Activated CD4-positive, alpha-beta T cell treated with anti-CD3 and anti-CD28 coated beads for 1 hour (primary cell): ENCODE measurements at places on chromosomes 3 and 15.

GRCh38 chr15:67783303-67783702, 42.0 kb upstream of the SKOR1 start:
- DNase-seq, result peak; percentile 28

DNA sequence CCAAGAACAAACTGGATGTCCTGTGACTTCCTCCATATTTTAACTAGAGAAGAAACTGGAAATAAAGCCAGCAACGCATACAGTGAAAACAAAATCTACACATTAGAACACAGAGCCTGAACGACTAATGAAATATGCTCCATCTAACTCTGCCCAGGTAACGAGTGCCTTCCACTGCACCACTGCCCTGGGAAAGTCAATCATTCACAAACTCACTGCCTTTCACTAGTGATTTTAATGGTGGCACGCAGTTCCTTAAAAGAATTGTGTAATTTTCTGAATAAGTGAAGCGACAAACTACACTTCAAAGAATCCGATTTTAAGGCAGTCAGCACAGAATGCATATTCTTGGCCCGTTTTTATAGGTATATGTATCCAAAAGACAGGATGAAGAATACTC, 416.0 kb downstream of the SHQ1 start:
- no peak for DNase-seq

DNA sequence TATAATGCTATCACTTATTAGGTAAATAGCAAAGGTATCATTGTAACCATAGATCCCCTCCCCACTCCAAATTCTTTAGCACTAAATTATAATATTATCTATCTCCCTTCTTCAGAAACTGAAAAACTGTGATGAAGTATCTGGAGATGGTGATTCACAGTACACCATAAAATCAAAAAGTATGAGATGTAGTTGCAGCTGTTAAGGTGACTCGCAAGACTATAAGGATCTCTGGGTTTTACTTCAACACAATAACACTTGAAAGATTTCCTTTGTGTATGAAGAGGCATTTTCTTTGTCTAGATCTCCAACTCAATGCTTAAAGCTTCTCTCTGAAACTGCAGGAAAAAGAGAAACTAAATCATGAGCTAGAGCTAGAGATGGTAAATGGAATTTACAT, 46.9 kb downstream of the IFT57 start:
- no peak for DNase-seq

GRCh38 chr3:183264268-183264667, 11.2 kb downstream of the B3GNT5 start:
- no peak for DNase-seq

DNA sequence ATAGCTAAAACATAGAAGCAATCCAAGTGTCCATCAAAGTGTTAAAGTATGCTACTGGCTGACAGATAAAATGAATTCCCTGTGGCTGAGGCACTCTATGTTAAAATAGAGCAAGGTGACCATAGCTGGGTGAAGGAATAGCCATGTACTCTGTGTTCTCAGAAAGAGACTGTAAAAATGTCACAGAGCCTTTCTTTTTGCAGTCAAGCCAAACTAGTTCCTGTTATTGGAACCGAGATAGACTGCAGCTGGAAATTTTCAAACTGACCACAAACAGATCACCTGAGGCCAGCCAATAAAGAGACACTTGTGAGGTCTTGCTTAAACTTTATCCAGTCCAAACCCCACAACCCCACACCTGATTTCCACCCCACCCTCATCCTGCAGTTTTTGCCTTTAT, 422.8 kb upstream of the NAALADL2 start:
- DNase-seq, result no peak

- DNase-seq, result no peak
Observed at GRCh38 chr3:164467007-164467406, 611.3 kb downstream of the SI start.

DNA sequence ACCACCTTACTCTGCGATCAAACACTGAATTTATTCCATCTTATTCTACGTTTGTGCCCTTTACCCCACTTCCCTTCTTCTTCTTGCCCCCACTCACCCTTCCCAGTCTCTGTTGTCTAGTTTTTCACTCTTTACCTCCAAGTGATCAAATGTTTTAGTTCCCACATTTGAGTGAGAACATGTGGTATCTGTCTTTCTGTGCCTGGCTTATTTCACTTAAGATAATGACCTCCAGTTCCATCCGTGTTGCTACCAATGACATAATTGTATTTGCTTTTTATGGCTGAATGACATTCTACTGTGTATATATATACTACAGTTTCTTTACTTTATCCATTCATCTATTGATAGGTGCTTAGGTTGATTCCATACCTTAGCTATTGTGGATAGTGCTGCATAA, 78.8 kb downstream of the PDCD6IP start:
- DNase-seq, result no peak

GRCh38 chr3:127073941-127074820, 91.3 kb downstream of the PLXNA1 start:
- no peak for DNase-seq

DNA sequence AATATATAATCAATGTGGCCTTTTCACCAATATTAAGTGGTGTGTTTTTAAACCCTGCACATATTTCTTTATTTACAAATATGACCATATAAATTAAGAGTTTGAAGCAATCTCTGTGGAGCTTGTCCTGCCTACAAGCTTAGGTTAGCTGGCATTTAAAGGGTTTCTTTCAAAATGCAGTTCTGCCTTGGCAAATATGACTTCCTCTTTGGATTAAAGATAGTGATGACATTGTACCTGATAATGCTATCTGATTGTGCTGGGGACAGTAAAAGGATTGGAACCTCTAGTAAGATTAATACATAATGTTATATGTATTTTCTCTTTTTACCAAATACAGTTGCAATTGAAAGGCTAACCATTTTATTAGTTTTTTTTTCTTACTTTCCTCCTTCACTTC, 249.1 kb downstream of the OTOL1 start:
- DNase-seq, result no peak

DNA sequence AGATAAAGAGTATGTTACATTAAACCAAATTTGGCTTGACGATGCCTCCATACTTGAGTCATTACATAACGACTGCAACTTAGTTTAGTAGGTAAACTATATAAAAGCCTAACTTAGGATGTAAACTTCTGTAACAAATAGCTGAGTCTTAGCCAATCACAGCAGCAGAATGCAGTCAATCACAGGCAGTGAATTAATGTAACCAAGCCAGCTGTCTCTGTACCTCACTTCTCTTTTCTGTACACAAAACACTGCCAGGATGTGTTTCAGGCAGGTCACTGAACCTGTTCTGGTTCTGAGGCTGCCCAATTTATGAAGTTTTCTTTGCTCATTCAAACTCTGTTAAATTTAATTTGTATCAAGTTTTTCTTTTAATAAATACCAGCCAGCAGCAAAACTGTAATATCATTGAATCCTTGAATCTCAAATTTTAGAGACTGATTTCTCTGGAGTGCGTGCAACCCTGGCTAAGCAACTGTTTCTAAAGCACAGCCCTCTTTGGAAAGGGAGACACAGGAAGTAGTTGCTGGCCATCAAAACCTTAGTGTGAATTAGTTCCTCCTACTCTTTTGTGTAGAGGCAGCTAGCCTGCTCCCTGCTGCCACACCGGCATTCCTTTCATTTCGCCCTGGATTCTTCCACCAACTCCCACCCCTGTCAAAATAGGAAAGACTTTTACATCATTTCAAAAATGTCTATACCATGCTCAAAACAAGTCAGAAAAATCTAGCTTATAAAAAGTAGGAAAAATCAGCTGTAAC, 15.2 kb downstream of the RFTN1 start:
- no peak for DNase-seq

DNA sequence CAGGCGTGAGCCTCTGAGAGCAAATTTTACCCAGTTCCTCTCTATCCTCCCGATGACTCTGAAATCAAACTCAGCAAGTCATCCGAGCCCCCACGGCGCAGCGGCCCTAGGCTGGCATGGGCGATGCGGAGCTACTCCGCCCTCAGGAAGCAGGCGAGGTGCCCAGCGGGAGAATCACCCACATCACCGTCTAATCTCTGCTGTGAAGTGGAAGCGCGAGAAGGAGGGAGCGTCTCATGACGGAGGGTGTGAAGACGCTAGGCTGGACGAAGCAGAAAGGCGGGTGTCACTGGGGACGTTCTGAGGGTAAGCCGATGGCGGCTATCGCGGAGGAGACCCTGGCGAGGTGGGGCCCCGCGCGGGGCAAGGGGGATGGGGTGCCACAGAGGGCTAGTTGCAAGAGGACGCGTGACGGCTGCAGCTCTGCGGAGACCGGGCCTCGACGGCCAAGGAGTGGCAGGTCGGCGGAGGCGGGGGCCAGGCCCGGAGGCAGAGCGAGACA, 9.1 kb upstream of the GNAI2 start:
- no peak for DNase-seq

DNA sequence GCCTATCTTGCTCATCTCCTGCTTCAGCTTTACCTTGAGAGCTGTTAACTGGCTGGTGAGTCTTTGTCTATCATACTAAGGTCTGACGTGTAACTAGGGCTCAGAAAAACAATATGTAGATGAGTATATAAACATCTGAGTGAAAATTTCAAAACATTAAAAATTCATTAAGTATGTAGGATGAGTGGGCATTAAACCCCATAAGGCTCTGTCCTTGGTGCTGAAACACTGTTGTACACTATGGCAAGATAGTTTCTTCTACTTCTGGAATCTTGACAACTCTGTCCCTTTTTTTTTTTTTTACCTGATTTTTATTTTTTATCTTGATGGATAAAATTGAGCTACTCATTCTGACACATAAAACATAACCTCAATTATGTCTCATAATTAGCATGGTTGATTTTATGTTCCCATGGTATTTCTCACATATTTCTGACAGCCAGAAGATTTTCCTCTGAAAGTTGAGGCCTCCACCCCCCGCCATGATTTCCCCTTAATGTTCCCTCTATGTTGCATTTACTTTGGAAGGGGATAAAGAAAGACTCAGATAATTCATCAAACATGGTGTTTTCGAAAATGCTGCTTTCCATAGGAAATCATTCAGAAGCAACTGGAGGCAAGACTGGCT, 54.3 kb downstream of the DGKG start:
- no peak for DNase-seq

- DNase-seq, result no peak
Observed at GRCh38 chr3:117700573-117701360, 991.2 kb downstream of the TUSC7 start.

DNA sequence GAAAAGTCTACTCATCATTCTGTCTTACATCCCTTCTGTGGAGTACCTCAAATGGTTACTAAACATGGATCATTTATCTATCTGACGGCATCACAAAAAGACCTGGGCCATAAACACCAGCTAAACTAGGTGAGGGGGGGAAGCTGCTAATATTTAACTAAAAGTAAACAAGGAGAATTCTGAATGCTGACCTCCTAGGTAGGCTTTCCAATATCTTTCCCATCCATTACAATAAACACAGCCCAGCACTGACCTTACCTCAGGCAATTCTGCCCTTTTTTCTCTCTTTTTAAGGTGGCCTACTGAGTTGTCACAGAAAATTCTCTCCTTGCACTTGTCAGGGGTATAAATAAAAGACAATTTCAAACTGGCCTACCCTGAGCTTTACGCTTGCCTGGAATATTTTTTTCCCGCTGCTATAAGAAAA, 33.1 kb downstream of the USF3 start:
- no peak for DNase-seq

GRCh38 chr3:48233542-48233941, 7.4 kb upstream of the ZNF589 start:
- DNase-seq, result no peak
